WTC11 (cell line): ENCODE measurements at places on chromosomes 2 and 18.
A peak's percentile ranks its signal among the peaks of the same experiment; 100 is the strongest.

DNA sequence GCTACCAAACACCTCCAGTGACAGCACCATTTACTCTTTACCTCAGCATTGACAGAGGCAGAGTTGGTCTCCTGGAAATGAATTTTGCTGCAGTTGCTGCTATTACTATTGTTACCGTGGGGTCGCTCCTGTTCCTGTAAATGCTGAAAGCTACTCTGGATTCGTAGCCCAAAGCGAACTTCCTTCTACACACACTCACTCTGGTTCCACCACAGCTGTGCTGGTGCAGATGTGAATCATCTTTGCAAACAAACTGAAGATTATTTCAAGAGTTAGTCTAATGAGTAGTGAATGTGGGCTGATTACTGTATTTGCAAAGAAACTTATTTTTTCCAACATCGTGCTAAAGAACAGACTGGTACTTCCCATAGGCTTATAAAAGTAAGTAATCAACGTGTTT is 304.0 kb downstream of the LPIN1 start:
- no peak for DNase-seq

GRCh38 chr2:96554293-96555145 is 18.0 kb downstream of the ARID5A start:
- peak; percentile 82 for DNase-seq

DNA sequence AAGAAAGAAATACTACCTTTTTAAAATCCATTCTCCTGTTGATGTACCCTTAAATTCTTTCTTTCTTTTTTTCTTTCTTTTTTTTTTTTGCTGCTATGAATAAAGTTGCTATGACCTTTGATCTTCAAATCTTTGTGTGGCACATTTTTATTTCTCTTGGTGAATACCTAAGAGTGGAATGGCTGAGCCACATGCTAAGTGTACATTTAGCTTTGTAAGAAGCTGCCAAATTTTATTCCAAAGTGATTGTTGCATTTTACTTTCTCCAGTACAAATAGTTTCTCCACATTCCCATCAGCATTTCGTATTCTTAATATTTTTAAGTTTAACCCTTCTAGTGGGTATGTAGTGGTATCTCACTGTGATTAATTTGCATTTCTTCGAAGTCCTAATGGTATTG is 88.8 kb upstream of the RAB27B start:
- no peak for DNase-seq

- no peak for DNase-seq
These were observed 1258.3 kb upstream of the GYPC start for GRCh38 chr2:125397535-125398251.

DNA sequence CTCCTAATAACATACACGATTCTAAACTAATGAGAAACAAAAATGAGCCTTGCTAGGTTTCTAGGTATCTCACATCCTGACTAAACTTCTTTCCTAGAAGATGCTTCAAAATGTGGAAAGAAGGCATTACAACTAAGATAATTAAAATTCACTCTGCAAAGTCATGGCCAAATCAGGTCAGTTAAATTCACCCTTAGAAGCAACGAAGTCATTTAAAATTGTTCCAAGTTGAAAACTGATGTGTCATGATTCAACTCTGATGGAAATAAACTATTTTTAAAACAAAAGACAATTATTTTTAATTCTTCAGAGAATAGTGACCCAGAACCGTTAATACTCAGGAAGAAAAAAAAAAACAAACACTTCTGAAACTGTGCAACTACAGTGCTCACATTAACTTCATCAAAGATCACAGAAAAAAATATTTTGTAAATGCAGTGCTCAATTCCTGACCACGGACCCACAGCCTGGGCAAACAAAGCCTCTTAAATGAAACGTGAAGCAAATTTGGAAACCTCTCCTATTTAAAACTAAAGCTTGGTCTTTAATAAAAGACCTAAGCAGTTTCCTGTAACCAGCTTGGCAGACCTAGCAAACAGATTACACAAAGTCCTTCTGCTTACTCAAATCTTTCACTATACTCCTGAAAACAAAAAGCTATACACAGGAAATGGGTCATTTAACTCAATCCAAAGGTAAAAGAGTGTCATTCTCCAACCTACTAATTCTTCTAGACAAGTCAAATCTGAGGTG is 39.0 kb downstream of the CHN1 start:
- DNase-seq = no peak

DNA sequence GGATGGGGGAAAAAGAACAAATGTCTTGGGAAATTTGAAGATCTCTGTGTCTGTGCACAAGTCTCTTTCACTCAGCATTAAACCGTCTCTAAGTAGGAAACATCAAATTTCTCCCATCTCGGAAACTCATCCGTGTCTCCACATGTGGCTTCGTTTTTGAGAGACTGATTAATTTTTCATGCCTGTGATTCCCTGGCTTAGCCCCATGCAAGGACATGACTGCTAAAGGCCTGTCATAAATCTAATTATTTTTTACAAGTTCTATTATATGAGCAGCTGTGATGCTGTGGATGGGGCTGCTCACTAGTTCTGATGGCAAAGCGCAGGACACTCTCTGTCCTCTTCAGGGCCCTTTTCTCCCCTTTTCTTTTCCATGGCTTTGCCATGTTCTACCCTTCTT is 129.1 kb downstream of the RGPD3 start:
- no peak for DNase-seq

GRCh38 chr2:12554224-12555011 is 162.3 kb upstream of the TRIB2 start:
- DNase-seq = no peak

GRCh38 chr2:119657466-119658145 is 21.4 kb upstream of the TMEM177 start:
- no peak for DNase-seq

DNA sequence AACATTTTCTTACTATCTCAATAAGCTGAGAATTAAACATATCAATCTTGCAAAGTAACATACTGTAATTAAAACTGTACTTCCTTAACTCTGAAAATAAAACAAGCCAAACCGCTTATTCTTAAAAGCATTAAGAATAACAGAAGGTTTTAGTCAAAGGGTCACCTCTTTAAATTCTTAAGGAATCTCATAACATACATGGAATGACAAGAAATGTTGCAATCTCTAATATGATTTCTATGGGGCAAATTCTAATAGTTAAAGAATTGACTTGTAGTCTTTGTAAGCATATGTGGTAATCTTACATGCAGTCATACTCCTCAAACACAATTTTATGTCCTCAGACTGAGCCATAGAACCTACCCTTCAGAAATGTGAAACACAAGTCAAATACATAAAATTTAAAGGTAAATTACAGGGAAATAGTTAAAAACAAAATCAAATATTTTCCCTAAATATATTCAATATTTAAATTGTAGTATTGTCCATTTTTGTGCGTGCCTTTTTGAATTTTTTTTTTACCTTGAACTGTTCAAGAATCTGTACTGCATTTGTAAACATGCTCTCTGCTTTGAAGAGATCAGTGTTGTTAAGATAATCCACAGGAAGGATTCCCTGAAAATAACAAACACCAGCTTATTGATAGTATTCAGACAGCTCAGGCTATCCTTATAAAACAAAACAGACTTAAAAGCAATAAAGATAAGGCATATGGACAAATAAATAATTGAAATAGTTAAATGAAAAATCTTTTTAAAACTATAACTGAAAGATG is 48.2 kb downstream of the PIGN start:
- DNase-seq = no peak

DNA sequence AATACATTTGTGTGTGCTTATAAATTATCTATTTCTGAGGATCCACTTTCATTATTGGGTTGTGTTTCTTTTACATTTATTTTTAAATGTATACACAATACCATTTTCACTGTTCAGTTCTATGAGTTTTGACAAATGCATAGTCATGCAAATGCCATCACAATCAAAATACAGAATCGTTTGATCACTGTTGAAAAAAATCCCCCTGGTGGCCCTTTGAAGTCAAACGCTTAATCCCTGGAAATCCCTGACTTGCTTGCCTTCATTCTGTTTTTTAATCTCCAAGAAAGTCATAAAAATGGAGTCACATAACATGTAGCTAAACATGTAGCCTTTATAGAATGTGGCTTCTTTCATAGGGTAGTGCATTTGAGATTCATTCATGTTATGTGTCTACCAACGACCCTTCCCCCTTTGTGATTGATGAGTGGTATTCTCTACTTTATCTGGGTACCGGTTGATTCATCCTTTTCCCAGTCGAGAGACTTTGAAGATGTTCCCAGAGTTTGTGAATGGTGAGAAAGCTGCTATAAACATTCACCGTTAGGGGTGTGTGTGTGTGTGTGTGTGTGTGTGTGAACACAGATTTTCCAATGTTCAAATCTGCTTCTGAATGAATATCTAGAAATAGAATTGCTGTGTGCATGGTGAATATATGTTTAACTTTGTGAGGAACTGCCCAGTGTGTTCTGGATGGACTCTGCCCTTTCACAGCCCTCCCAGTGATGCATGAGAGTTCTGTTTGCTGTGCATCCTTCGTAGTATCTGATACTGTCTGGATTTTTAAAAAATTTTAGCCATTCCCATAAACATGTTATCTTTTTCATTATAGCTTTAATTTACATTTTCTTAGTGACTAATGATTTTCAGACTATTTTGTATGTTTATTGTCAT is 173.6 kb downstream of the GALR1 start:
- no peak for DNase-seq

GRCh38 chr2:202778217-202778616 is 93.3 kb downstream of the ICA1L start:
- DNase-seq = no peak

GRCh38 chr18:75173125-75173432 is 35.9 kb downstream of the PTGR3 start:
- no peak for DNase-seq

DNA sequence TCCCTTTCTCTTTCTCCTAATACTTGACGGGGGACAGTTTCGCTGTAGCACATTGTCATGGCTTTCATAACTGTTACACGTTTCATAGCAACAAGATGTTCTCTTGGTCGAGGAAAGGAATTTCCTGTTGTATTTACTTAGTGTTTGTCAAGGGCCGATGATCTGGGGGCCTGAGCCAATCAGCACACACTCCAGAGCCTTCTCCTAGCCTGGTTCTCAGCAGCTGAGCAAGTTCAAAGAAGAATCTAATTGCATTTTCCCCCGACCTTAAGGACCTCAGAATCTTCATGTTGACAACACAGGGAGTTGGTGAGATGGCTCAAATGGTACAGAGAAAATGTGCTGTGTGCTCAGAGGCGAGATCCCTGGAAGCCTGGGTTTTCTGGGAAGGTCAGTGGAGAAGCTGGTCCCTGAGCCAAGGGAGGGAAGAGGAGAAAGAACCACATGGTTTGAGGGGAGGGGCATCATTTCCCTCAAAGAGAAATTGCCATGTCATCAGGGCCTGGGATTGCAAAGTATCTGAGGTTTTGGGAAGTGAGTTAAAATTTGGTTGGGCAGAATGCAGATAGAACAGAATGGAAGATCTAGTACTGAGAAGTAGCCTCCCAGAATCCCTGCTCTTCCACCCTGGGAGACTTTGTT is 76.9 kb upstream of the AGAP1 start:
- DNase-seq = no peak

DNA sequence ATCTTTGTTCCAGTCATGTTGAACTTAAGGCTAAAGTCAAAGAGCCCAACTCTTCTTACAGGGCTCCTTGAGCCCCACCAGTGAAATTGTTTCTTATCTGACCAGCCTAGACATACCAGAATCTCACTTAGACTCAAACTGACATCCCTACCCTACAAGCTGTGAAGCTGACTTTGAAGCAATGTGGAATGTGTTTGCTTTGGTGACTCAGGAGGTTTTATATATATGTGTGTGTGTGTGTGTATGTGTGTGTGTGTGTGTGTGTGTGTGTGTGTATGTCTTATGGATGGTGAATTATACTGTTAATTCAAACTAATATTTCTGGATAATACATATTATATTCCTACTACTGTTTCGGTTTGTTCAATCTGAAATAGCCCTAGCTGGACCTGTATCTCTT is 67.3 kb downstream of the CAMKMT start:
- no peak for DNase-seq

GRCh38 chr2:172555272-172555521 is 693 bp upstream of the PDK1 start:
- DNase-seq = no peak

GRCh38 chr2:101517758-101518271 is 42.9 kb upstream of the RFX8 start:
- DNase-seq = no peak

GRCh38 chr2:150769421-150769820 is 282.0 kb upstream of the RND3 start:
- DNase-seq = no peak

DNA sequence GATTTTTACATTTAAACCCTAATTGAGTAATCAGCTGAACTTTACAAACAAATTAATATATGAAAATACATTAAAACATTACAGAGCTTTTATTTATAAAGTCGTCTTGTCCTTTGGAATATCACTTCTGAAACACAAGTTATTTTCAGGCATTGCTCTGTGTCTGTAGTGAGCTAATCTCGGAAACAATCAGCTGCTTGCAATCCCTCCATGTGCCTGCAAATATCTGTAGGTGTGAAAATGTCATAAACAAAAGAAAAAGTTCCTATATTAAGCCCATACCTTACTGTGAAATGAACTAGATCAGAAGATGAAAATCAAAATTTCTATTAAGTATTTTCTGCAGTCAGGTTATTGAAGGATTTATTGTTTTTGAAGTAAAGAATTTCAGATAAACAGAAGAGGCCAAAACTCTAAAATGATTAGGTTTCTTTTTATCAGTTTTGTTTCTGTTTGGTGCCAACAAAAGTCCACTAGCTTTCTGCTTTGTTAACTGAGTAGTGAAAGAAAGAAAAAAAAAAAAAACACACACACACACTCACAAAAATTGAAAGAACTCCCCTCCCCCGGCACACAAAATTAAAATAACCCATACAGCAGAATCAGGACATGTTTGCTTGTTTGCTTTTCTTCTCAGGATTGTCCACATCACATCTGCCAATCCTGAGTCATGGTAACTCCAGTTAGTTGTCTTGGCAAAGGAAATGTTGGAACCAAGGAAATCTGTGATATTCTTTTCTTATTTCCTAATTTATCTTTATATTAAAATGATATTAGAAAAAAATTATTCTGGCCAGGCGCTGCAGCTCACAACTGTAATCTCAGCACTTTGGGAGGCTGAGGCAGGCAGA is 627.0 kb upstream of the SLC39A10 start:
- no peak for DNase-seq

DNA sequence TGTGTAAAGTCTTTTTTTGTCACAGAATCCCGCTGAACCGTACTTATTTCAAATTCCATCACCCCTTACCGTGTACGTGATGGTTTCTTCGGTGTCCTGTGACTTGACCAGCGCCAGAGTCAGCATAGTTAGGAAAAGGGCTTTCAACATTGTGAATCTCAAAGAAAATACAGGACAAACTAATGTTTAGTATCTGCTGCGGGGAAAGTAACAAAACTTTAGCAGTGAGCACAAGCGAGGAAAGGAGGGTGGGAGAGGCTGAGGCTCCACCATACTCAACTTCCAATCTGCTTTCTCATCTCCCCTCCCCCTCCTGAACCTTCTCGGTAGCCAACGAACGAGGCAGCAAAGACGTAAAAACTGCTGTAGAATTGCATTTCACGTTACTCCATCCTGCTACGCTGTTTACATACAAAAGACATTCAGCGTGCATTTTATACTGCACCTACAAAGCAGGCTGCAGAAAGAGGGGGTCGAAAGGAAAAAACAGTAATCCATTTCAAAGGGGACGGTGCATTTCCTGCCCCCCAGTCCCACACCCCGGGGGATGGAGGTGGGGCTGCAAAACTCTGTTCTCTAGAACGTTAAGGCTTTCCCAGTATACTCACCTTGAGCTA is 1.2 kb downstream of the EFEMP1 start:
- peak; percentile 22 for DNase-seq
